ENCODE measurements at places on chromosomes 4 and X. TPM values are rescaled to one million over a fixed set of nuclear protein-coding genes. Genes with fewer than 3 reads are reported as not detected.

- no peak overlapping the region for H3K4me3 ChIP-seq
- DNase-seq = no peak
- no peaks in the 10 kb centered on the region for H3K27me3 ChIP-seq
- no peak overlapping the region for H3K27ac ChIP-seq
Measured at GRCh38 chr4:189206953-189207352, 733.7 kb upstream of the FRG1 start.

DNA sequence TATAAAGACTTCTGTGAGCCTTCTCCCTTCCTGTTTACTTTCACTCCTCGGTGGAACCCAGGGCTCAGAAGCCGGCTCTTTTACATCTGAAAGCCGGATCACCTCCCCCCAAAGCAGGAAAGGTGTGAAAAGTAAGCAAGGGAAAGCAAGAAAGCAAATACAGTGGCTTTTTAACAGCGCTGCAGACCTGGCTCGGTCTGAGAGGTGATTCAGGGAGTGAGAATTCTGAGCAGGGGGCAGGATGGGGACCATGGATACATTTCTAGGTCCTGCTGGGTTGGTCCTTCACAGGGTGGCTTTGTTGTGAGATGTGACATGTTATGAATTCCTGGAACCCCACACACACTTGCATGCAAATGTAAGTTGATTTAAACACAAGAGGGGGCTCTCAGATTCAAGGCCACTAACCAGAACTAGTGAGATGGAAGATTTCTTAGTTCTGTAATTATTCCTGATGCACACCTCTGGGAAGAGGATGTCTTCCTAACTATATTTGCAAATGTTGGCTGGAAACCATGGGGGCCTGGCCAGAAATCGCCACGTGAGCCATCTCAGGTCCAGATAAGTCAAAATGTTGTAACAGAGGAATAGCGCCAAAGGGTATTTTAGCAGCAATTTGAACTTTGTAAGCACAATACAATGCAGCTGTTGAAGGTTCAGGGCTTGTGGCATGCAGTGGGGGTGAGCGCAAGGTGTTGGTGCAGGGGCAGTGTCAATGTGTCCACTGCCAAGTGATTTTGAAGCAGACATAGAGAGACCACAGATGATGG, 670.1 kb upstream of the LCORL start:
- H3K4me3 ChIP-seq = no peak overlapping the region
- no peak for DNase-seq
- peaks cover 7% of the 10 kb centered on the region for H3K4me1 ChIP-seq
- H3K27me3 ChIP-seq = peaks cover 2% of the 10 kb centered on the region

Gene XPNPEP2
- total RNA-seq = 4.1 TPM

DNA sequence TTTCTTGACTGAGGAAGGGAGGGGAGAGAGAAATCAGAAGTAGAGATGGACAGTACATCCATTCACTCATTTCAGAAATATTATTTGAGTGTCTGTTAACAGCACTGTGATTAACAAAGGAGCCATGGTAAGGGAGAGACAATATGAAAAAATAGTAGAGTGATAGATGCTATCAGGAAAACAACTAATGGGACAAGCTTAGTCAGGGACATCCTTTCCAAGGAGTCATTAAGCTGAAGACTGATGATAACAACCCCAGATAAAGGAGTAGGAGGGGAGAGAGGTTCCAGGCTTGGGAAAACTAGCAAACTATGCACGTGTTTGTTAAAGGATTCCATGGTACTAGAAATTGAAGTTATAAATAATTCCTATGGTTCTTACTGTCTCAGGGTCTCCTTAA, 122.2 kb downstream of the CBR4 start:
- H3K27me3 ChIP-seq = no peaks in the 10 kb centered on the region
- no peak for DNase-seq
- no peak overlapping the region for H3K27ac ChIP-seq
- peaks cover 9% of the 10 kb centered on the region for H3K36me3 ChIP-seq
- H3K4me3 ChIP-seq = no peak overlapping the region
- H3K4me1 ChIP-seq = no peaks in the 10 kb centered on the region

- H3K27me3 ChIP-seq = no peaks in the 10 kb centered on the region
- H3K4me3 ChIP-seq = no peak overlapping the region
- no peaks in the 10 kb centered on the region for H3K4me1 ChIP-seq
Measured at GRCh38 chr4:53455766-53456165, 78.3 kb downstream of the FIP1L1 start.

GRCh38 chrX:32183066-32183465, 1028.3 kb downstream of the DMD start:
- H3K4me1 ChIP-seq = no peaks in the 10 kb centered on the region
- no peak for DNase-seq
- no peak overlapping the region for H3K4me3 ChIP-seq
- H3K27me3 ChIP-seq = no peaks in the 10 kb centered on the region
- H3K36me3 ChIP-seq = no peaks in the 10 kb centered on the region

- H3K4me1 ChIP-seq = peaks cover 4% of the 10 kb centered on the region
- no peak overlapping the region for H3K27ac ChIP-seq
- peak; percentile 53 for DNase-seq
- H3K27me3 ChIP-seq = no peaks in the 10 kb centered on the region
- no peak overlapping the region for H3K4me3 ChIP-seq
- H3K36me3 ChIP-seq = no peaks in the 10 kb centered on the region
Measured at GRCh38 chr4:186021461-186022167, 47.3 kb upstream of the TLR3 start.

DNA sequence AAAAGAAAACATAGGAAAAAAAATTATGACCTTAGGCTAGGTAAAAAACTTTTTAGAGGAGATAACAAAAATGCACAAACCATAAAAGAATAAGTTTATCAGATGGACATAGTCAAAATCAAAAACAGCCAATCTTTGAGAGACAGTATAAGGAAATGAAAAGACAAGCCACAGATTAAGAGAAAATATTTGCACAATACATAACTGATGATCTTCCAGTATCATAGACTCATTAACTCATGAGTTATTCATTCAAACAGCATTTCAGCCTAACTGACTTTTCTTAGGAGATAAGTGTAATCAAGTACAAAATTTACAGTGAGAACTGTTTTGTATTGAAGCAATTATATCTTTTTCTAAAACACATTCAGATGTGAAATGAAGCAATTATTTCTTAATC, 183.8 kb downstream of the FBXO8 start:
- H3K36me3 ChIP-seq = no peaks in the 10 kb centered on the region
- H3K27me3 ChIP-seq = no peaks in the 10 kb centered on the region

GRCh38 chrX:13721819-13722519, 12.5 kb downstream of the TRAPPC2 start:
- H3K27me3 ChIP-seq = no peaks in the 10 kb centered on the region
- peaks cover 4% of the 10 kb centered on the region for H3K4me1 ChIP-seq
- no peaks in the 10 kb centered on the region for H3K36me3 ChIP-seq

DNA sequence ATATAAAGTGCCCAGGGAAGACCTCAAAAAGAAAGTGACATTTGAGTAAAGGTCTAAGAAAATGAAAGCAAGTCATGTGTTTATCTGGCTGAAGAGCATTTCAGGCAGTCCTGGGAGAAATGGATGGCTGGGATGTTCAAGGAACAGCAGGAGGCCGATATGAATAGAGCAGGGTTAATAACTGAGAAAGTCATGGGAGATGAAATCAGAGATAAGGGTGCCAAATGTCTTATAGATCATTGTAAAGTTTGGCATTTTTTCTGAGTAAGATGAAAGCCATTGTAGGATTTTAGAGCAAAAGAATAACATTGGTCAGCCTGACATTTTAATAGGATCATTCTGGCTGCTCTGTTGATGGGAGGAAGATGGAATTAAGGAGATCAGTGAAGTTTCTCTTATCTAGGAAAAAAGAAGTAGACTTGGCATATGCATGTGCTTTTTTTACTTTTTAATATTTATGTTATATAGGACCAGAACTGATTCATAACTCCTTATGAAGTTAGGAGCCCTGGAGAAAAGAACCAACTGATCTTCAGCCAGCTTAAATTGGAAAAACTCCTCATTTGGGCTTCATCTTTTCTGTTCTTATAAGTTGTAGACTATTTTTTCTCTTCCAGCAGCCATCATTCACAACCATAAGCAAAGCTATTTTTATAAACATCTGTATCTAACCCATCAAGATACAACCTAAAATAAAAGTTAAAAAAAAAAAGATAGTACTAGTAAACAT, 18.6 kb downstream of the AIMP1 start:
- H3K36me3 ChIP-seq = peaks cover 12% of the 10 kb centered on the region
- no peak overlapping the region for H3K4me3 ChIP-seq
- no peaks in the 10 kb centered on the region for H3K27me3 ChIP-seq
- H3K4me1 ChIP-seq = no peaks in the 10 kb centered on the region
- no peak overlapping the region for H3K27ac ChIP-seq

Gene FGFBP1
- not detected for total RNA-seq

Gene HS6ST2
- total RNA-seq = 11.4 TPM

- H3K36me3 ChIP-seq = peaks cover 6% of the 10 kb centered on the region
- no peak for DNase-seq
- H3K4me3 ChIP-seq = no peak overlapping the region
- no peaks in the 10 kb centered on the region for H3K27me3 ChIP-seq
Measured at GRCh38 chrX:107577933-107578332, 50.4 kb upstream of the PRPS1 start.

DNA sequence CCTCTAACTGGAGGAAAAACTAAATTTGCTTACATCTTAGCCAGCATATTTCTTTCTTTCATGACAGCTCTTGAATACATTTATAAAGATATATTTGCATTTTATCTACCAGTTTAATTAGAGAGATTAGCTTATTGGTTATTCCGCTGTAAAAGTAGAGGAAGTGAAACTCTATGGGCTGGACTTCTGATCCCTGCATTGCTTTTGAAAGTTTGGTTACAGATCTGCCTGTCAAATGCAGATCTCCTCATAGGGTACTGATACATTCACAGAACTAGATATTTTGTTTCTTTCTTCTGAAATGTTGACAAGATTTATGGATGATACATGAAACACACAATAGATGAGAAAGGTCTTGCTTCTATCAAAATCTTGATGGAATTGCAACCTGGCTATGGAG, 581.4 kb upstream of the AADAT start:
- no peak overlapping the region for H3K27ac ChIP-seq
- no peak for DNase-seq
- H3K27me3 ChIP-seq = no peaks in the 10 kb centered on the region
- no peaks in the 10 kb centered on the region for H3K36me3 ChIP-seq
- no peaks in the 10 kb centered on the region for H3K4me1 ChIP-seq

- H3K4me3 ChIP-seq = no peak overlapping the region
- no peaks in the 10 kb centered on the region for H3K4me1 ChIP-seq
- no peaks in the 10 kb centered on the region for H3K27me3 ChIP-seq
Measured at GRCh38 chrX:141936080-141936479, 32.4 kb downstream of the MAGEC1 start.

GRCh38 chr4:86107112-86107511, 252.7 kb downstream of the MAPK10 start:
- no peaks in the 10 kb centered on the region for H3K4me1 ChIP-seq
- peaks cover 3% of the 10 kb centered on the region for H3K36me3 ChIP-seq
- H3K4me3 ChIP-seq = no peak overlapping the region
- no peak for DNase-seq
- H3K27ac ChIP-seq = no peak overlapping the region
- H3K27me3 ChIP-seq = no peaks in the 10 kb centered on the region

DNA sequence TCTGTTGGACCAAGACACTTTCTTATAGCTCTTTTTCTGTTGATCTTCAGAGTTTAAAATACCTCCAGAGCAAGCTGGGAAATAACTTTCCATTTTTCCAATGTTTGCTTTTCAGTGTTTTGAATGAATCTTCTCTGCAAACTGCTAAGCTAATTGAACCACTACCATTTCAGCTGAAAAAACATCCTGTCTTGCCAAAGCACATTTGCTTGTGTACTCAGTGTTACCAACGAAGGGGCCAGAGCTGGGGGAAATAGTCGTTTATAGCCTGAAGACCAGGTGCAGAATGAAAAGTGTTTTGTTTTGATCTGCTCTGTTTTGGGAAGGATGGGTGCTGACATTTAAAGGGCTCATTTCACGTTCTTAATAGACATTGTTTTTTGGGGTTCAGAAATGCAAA, 88.4 kb upstream of the CLNK start:
- H3K27ac ChIP-seq = no peak overlapping the region
- no peaks in the 10 kb centered on the region for H3K4me1 ChIP-seq
- H3K27me3 ChIP-seq = no peaks in the 10 kb centered on the region
- no peak for DNase-seq
- no peaks in the 10 kb centered on the region for H3K36me3 ChIP-seq
- H3K4me3 ChIP-seq = no peak overlapping the region

- no peaks in the 10 kb centered on the region for H3K36me3 ChIP-seq
- H3K27ac ChIP-seq = no peak overlapping the region
- H3K4me1 ChIP-seq = no peaks in the 10 kb centered on the region
- no peak for DNase-seq
- peaks cover 11% of the 10 kb centered on the region for H3K27me3 ChIP-seq
- H3K4me3 ChIP-seq = no peak overlapping the region
Measured at GRCh38 chrX:106891762-106892460, 11.2 kb downstream of the RIPPLY1 start.

GRCh38 chr4:660401-660800, 13.7 kb downstream of the ATP5ME start:
- no peak overlapping the region for H3K27ac ChIP-seq
- H3K4me3 ChIP-seq = no peak overlapping the region
- no peaks in the 10 kb centered on the region for H3K27me3 ChIP-seq
- H3K4me1 ChIP-seq = peaks cover 33% of the 10 kb centered on the region
- no peak for DNase-seq

DNA sequence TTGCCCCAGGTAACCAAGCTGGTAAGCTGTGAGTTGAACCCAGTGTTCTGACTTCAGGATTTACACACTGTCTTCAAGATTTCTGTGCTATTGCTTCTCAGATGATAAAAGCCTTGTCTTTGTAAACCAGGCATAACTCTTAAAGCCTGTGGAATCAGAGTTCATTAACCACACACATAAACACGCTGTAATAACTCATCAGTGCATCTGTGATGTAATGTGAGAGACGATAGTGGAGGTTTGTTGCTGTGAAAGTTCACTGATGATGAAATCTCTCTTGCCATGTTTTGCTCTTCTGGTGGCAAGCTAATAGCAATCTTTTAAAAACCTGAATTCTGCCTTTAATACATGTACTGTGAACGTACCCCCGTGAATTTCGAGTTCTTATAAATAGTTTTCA, 41.5 kb downstream of the CLCN4 start:
- no peak overlapping the region for H3K27ac ChIP-seq
- peaks cover 8% of the 10 kb centered on the region for H3K27me3 ChIP-seq
- no peaks in the 10 kb centered on the region for H3K36me3 ChIP-seq
- no peaks in the 10 kb centered on the region for H3K4me1 ChIP-seq
- no peak for DNase-seq

Data from spinal cord (tissue), 10 donors.